ENCODE measurements at places on chromosomes 11 and 22.
A peak's percentile ranks its signal among the peaks of the same experiment; 100 is the strongest.

- DNase-seq, result no peak
Measured at GRCh38 chr11:13026722-13027121, 17.6 kb downstream of the RASSF10 start.

- DNase-seq, result no peak
Measured at GRCh38 chr11:13970986-13971385, 8.5 kb downstream of the SPON1 start.

DNA sequence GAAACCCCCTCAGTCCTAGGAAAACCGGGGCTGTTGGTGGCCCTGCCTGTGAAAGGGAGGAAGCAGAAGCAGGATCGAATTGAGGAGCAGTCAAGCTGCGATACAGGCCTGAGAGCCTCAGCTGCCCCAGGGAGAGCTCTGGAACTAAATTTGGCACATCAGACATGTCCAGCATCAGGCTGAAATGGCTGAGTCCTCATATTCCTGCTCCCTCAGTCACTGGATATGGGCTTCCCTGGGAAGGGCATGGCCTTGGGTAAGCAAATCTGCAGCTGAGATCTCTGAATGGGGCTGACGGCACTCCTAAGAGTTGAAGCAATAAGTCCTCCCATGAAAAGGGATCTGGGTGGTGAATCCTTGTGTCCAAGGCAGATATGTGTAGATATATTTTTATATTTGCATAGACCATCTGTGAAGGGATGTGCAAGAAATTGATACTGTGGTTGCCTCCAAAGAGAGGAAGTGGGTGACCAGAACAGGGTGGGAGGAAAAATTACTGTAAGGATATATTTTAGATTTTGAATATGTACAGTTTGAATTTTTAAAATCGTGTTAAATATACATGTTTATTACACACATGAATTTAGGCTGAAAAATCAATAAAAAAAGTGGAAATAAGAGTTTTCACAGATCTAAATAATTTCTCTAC, 45.5 kb downstream of the APIP start:
- DNase-seq, result no peak

DNA sequence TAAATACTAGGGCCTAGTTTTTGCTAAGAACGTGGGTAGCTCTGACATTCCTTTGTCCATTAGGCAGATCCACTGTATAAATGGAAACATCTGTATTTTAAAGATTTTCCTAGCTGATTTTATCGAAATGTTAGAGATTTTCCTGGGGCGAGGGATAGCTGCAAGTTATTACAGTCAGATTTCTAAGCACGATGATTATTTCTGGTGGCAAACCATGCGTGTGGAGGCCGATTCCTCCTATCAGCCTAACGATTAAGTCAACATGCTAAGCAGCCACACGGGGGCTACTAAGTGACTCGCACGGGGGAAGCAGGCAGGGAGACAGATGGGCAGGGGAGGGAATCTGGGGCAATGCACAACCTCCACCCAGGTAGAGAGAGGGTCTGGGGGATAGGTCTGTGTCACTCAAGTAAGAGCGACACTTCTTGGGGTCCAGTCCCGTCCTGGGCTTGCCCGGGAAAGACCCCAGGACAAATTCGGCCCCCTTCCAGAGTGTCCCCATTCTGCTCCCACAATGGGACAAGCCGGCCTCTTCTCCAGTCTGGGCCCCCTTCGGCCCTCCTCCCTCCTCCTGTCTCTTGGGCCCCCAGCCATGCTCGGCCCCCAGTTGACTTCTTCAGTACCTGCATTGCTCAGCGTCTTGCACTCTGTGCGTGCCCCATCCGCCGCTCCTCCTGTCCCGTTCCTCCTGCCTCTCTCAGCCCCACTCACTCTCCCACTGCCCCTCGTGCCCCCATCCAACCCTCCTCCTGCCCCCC, 571 bp downstream of the C11orf24 start:
- peak; percentile 54 for DNase-seq

DNA sequence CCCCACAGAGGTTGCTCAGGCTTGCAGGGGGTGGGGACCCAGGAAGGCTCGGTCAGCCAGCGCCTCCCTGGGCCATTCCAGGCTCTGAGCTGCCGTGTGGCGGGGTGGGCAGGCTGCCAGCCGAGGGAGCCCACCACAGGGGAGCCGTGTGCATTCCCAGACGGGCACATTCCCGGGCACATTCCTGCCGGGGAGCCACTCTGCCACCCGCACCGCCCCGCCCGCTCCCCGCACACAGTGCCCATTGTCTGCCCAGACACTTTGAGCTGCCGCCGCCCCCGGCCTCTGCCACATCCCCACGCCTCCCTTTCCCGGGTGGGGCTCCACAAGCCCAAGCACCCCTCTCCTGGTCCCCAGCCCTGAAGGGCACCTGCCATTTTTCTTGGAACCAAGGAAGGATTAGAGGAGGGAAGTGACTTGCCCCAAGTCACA, 27.4 kb downstream of the RPL3 start:
- no peak for DNase-seq

- no peak for DNase-seq
Measured at GRCh38 chr11:71250523-71251150, 1.7 kb downstream of the SHANK2 start.

DNA sequence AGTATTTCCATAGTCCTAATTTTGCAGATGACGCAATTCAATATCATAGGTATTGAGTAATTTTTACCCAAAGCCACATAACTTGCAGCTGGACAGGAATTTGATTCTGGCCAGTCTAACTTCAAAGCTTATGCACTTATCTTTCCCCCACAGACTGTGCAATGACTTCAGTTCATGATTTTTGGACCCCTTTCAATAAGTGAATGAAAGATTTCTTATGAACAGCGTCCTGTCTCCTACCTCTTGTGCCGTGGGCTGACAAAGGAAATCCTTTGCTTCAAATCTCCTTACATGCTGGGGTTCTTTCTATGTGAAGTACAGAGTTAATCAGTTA, 217.7 kb upstream of the KIRREL3 start:
- no peak for DNase-seq

GRCh38 chr11:75902631-75903030, 87.6 kb downstream of the UVRAG start:
- DNase-seq, result no peak

- DNase-seq, result no peak
Measured at GRCh38 chr11:107011977-107012376, 6.3 kb downstream of the GUCY1A2 start.

DNA sequence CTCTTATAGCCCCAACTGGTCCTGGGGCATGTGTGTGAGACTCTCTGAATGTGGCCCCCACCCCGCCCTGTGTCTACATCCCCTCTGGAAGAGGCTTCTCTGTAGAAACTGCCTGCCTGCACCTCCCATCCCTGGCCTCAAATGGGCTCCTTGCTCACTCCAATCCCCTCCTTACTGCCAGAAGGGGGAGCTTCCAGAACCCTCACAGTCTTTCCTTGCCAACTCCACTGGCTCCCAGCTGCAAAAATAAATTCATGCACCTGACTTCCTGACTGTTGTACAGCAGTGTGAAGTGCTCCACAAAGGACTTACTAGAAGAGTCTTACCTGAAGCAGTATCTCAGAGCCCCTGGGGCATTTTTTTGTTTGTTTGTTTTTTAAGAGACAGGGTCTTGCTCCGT, 15.2 kb upstream of the SERPIND1 start:
- DNase-seq, result no peak

DNA sequence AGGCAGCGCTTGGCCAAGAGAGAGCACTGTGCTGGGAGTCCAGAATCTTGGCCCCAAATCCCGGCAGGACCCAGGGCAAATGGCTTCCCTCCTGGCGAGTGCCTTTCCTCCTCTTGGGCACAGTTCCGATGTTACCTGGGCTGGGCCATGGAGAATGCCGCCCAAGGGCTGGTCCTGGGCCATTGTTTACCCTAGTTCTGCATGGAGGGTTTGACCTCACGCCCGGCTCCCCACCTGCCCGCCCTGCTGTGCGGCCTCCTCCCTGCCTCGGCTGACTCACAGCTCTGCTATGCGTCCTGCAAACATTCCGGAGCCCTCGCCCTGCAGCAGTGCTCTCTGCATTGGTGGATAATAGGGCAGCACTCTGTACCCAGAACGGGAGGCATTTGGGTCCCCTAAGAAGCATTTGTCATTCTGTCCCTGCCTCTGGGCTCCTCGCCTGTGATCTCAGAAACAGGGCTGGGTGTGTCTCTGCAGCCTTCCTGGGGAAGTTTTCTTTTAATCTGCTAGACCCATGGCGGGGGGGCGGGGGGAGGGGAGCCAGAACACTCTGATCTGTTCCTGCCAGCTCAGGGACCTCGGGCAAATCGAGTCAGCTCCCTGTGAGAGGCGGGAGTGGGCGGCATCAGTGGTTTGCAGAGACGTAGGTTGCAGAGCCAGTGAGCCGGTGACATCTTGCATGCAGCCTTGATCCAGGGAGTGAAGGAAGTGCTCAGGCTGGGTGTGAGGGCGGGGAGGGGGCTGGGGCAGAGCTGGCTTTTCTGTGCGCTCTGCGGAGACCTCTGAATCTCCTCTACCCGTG, 32.9 kb upstream of the SMIM38 start:
- peak; percentile 87 for DNase-seq
